ENCODE measurements at places on chromosomes 13 and 19.

- no peak for DNase-seq
Observed at GRCh38 chr13:74987124-74987690, 494.8 kb downstream of the TBC1D4 start.

GRCh38 chr13:113915012-113915763 is 51.3 kb upstream of the GAS6 start:
- no peak for DNase-seq

GRCh38 chr19:35898499-35898809 is 1.9 kb downstream of the NFKBID start:
- no peak for DNase-seq

DNA sequence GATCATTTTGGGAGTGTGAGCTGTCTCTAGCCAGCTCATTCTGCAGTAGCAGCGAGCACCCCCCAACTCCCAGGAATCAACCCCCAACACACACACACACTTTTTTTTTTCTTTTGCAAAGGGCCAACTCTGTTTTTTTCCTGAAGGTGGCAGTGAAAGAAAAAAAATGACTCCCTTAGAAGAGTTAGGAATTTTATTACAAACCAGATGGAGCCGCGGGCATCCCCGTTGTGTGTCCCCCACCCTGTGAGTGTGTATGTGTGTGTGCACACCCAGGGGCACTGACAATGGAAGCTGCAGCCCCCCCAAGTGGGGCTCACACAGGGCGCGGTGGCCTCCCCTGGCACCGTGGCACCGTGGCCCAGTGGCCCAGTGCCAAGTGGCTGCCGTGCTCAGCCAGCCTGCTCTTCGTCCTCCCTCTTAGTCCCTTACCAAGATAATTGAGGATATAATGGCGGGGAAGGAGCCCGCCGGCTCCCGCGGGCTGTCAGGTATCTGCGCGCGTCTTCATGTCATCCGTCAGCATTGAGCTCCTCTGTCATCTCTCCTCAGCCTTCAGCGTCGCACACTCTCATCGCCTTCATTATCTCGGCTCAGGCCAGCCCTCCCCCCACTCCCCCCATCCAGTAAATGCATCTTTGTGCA is 314.1 kb downstream of the ZNF536 start:
- no peak for DNase-seq

DNA sequence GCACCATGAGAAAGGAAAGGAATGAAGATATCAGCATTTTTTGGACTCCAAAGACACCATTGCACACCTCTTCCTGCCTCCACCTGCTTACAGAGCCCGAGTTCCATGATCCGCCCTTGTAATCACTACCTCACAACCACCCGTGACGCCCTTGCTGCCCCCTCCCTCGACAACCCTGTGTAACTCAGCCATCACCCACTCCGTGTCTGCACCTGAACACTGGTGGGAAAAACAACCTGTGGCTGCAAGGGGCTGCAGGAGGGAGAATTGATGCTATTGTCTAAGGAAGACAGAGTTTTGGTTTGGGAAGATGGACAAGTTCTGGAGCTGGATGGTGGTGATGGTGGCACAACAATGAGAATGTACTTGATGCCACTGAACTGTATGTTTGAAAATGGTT is 27.0 kb downstream of the ZIC5 start:
- no peak for DNase-seq

DNA sequence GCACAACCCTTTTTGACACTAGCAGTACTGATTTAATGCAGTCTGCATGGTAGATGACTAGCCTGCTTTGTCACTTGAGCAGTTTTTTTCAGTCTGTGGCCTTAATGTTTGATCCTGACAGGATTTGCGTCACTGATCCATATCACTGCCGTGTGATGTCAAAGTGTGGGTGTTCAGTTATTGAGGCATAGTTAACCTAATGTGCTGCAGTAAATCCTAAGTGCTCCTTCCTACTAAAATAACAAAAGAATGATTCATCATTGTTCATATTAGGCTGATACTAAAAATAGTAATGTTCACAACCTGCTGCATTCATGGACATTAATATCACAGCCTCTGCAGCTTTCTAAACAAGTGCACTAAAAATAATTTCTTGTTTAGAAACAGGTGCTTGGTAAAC is 121.9 kb upstream of the MLNR start:
- DNase-seq: peak; percentile 91

- no peak for DNase-seq
Observed at GRCh38 chr13:92512852-92513251, 713.8 kb upstream of the GPC6 start.

- no peak for DNase-seq
Observed at GRCh38 chr13:109465148-109465547, 321.2 kb downstream of the IRS2 start.

DNA sequence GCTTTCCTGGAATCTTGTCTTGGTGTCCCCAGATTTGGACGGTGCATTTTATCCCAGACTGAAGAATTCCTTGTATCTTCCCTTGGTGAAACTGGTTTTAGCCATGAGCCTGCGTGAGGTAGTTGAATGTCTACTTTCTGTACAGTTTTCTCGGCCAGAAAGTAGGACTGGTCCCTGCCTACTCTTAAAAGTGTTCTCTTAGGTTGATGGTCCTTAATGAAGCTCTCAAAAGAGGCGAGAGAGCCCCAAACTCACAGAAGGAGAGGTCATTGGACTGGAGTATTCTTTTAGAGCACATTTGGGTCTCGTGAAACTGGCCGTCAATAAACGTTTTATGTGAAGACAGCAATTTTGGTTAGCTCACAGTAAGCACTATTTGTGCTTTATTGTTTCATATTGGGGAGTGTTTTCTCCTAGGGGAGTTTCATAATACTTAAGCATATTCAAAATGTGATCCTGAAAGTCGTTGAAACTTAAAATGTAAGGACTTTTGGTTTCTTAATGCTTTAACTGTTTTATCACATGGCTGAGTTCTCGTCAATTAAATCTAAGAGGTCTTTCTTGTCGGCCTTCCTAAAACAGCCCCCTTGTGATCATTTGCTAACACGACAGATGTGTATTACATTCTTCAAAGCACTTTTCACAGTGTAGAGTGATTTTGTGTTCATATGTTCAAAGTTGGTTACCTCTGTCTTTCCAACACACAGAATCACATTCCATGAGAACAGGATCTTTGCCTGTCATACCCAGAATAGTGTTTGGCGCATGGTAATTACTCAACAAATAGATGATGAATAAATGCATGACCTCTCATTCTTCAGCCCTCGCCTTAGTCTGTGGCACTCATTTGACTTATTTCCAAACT is 889 bp downstream of the GTF2F2 start:
- DNase-seq: peak; percentile 16

DNA sequence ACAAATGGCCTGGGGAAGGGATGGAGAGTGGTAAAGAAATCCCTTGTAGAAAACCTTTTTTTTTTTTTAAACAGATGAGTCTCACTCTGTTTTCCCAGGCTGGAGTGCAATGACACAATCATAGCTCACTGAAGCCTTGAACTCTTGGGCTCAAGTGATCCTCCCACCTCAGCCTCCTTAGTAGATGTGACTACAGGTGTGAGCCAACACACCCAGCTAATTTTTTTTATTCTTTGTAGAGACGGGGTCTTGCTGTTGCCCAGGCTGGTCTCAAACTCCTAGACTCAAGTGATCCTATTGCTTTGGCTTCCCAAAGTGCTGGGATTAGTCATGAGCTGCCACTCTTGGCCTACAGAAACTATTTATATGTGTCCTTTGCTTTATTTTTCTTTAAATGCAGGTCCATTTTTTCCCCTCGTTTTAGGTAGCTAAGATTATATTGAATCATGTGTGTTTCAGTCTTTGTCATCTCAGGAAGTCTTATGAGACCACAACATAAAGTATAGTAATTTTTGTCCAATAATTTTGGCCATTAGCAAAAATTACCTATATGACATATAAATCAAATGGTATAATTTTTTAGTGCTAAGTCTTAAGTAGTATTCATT is 10.5 kb downstream of the LPAR6 start:
- no peak for DNase-seq

- DNase-seq: peak; percentile 66
Observed at GRCh38 chr19:44747739-44748425, 626 bp upstream of the BCL3 start.

DNA sequence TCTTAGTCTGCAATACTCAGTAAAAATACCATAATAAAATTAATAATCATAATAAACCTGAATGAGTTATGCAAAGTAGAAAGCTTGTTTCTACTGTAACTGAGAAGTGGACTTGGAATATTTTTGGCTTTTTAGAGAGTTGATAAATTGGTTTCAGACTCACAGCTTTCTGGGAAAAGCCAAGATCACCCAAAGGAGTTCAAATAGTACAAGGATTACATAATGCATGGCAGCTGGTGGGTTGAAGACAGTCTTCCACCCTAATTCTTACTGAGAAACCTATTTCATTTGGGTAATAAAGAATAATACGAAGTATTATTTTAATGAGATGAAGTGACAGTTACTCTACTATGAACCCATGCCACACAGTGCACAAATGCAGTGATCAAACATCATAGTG is 139.4 kb upstream of the KLF12 start:
- no peak for DNase-seq

DNA sequence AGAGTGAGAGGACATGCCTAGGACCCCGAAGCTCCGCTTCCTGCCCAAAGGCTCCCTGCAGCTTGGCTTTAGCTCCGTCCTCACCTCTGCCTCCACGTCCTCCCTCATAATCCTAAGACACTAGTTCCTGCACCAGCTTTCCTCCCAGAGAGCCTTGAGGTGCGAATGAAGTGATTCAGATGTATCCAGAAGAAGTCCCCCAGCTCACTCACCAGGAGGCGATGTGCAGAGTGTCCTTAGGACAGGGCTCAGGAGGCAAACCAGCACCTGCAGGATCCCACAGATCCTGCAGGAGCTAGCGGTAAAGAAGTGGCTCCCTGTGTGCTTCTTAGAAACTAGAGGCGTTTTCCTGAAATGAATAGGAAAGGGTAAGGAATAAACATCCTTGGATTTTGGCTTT is 109.7 kb downstream of the HSPH1 start:
- DNase-seq: no peak

DNA sequence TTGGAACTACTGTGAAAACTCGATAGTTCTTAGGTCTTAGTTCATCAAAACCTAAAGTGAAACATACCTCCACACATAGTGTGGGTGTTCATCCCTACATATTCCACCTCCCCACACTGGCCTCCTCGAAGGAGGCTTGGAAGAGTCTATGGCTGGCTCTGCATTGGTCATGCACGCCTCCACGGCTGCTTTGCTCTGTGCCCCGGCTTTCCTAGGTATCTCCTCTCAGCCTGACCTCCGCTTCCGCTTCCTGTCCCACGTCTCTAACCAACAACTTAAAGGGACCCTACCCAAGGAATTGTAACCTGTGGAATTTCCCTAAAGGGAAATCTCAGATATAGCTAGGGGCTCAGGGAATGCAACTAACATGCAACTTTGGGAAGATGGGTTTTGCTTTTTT is 79.7 kb upstream of the MBNL2 start:
- DNase-seq: peak; percentile 29

- no peak for DNase-seq
Observed at GRCh38 chr13:45909089-45909488, 57.5 kb upstream of the SIAH3 start.

DNA sequence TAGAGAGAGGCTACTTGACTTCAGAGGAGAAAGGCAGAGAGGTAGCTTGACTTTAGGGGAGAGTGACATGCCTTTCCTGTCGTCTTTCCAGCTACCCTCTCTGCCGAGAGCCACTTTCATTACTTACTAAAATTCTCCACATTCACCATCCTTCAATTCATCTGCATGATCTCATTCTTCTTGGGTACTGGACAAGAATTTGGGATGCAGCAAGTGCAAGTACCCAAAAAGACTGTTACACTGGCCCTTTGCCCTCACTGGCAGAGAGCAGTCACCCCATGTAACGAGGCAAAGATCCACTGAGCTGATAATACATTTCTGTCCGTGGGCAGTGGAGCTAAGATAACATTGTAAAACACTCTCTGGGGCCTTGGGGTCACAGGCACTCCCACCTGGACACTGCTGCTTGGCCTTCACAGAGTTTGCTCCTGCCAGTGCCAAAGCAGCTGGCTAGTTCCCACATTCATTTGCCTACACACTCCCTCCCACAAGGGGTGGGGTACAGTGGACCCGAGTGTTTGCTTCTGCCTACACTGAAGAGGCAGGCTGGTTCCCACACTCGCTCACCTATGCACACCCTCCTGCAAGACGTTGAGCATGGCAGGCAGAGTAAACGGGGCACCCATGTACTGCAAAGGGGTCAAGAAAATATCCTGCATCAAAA is 1276.9 kb upstream of the PCDH9 start:
- DNase-seq: no peak

DNA sequence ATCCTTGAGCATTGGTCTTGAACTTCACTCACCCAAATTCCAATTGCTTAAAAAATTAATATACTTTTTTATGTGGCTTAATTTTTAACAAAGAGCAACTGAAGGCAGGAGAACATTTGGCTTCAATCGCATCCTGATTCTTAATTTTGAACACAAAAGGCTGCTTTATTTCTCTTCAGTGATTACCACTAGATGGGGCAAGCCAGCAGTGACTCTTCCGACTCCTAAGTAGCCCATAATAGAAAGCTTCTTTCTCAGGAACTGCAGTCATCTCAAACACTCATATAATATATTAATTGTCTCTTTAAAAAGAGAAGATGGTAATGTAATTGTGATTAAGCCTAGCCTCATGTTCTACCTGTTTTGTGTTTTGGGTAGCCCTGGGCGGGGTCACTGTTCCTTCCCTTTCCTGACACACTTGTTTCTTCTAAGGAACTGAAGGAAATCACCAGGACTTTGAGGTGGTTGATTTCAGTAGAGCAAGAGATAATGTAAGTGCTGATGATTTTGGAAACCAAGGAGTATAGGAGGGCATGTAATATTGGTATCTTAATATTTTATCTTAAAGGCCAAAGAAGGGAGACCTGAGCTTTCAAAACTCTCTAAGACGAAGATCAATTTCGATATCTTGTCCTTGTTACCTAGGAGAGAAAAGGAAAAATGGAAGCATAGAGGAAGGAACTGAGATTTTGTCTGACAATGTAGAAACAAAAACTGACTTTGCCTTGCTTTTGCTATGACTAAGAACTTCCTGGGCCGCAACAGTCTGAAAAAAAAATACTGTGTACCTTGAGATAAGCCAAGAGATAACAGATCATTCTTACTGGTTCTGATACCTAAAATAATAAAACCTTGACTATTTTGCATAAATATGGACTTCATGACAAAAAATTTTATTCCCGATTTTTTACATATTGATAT is 73.1 kb downstream of the TNFSF13B start:
- peak; percentile 23 for DNase-seq

GRCh38 chr13:43397111-43397510 is 373.7 kb downstream of the DNAJC15 start:
- DNase-seq: no peak

DNA sequence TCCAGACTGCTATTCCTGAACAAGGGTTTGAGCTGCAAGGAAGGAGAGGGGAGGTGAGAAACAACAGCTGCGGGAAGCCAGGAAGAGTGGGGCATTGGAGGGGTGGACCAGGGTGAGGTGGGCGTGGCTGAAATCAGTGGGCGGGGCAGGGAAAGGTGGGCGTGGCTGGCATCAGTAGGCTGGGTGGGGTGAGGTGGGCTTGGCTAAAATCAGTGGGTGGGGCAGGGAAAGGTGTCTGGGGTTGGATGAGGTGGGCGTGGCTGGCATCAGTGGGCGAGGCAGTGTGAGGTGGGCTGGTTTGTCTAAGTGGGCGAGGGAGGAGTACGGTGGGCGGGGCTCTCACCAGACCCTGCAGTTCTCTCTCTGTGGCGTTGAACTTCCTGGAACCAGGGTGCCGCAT is 87.6 kb downstream of the MUC16 start:
- no peak for DNase-seq

Measured in dermis microvascular lymphatic vessel endothelial cell (primary cell).